EL (cell line): ENCODE measurements at places on chromosomes 3 and 15.

DNA sequence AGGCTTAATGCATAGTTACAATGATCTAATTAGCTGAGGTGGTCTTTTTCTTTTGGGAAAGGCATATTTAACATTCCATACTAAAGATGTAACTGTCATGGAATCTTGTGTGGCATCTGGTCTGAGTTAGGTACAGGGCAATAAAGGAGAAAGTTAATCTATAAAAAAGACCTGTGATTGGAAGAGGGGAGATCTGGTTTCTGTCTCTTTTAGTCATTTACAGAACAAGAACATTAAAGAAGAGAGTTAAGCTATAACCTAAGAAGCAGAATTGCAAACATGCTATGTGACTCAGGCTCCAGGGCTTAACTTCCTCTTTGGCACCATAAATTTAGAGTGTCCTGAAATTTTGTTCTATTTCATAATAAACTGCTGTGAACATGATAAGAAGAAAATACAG, 47.2 kb upstream of the MME start:
- DNase-seq: peak; percentile 85

DNA sequence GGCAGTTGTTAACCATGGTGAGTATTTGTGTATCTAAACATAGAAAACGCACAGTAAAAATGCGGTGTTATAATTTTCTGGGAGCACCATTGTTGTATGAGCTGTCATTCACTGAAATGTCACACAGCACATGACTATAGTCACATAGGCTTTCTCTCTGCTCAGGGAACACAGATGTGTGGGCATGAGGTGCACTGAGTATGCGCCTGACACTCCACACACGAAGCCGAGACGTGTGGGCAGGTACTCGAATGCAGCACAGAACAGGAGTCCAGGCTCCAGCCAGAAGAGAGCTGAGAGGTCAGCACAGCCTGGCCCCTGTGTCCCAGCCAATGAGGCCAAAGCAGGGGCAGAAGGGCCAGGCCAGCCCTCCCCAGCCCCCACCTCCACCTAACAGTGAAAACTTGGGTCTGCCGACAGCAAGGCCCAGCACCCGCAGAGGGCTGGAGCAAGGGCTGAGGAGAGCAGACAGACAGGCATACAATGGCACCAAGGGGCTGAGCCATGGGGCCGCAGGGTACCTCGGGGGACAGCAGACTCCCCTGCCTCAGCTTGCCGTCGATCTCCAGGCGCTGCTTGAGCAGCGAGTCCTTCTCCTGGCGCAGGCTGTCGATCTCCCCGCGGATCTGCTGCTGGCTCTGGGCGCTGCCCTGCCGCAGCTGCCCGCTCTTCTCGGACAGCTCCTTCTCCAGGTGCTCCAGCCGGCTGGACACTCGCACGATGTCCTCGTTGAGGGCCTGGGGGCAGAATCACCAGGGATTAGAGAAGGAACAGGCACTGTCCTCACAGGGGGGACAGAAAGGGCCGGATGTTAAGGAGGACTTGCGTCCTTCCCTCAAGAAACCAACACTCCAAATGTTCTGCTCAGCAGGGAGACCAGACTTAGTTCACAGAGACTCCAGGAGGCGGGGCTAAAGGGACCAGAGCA, 24.0 kb downstream of the KIF7 start:
- DNase-seq: no peak

DNA sequence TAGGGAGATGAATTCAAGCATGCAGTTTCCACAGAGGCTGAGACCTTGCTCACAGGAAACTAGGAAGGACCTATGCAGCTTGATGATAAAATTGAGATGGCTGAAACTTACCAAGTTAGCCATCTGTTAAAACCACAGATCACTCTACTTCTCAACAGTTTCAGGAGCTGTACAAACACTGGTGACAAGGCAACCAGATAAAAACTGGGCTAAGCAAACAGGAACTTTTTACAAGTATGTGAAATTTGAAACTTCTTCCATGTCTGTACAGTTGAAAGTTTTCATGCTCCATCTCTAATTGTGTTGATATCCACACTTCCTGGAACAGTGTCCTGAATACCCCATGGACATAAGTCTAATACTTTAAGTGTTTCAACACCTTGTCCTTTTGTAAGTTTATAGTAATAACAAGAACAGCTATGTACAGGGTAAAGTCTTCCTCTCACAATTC, 78.2 kb downstream of the FAIM start:
- DNase-seq: peak; percentile 69

GRCh38 chr15:73357999-73358665, 10.6 kb downstream of the HCN4 start:
- DNase-seq: no peak

DNA sequence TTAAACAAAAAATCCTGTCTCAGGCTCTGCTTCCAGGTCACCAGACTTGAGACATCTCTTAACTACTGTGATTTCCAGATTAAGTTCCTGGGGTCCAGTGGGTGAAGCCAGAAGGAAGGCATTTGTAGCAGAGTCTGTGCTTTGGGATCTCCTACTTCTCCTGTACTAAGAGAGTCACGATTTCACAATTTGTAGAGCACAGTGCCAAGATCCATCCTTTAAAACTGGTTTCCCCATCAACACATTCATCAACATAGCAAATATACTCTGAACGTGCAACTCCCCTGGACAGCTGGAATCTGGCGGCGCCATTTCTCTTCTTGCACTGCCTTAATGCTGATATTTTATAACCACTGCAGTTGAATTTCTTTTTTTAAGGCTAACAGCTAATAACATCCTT, 33.2 kb downstream of the CDCP1 start:
- DNase-seq: no peak

GRCh38 chr3:171284308-171285075, 175.7 kb downstream of the TNIK start:
- peak; percentile 95 for DNase-seq

DNA sequence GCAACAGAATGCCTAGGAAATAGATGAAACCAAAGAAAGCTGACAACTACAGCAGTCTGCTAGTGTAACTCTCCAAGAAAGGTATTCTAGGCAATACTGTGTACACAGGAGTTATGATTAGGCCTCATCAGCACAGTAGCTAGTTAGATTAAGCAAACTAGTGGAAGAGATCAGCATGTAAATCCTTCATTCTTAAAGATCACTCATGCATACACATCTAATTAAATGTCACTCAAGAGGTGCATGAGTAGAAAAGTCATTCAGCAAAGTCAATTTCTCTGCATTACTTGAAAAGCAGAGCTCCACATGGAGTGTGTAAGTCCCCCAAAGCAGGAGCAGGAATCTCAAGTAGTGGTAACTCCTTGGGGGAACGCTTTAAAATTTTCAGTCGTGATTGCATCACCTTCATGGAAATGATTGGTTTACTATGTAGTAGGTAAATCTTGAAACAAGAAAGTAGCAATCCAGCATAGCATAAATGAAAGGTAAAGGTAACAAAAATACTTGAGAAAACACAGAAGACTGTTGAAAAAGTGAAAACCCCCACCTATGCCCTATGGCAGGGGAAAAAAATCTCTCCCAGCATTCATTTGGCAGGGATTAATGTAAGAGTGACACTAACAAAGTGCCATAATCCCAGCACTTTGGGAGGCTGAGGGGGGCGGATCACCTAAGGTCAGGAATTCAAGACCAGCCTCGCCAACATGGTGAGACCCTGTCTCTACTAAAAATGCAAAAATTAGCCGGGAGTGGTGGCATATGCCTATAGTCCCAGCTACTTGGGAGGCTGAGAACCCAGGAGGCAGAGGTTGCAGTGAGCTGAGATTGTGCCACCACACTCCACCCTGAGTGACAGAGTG, 29.4 kb upstream of the PPIB start:
- DNase-seq: no peak

GRCh38 chr15:80567721-80568157, 127.4 kb upstream of the ABHD17C start:
- DNase-seq: peak; percentile 81

- no peak for DNase-seq
Measured at GRCh38 chr3:81585056-81585455, 176.4 kb downstream of the GBE1 start.

GRCh38 chr15:93771196-93772030, 459.9 kb upstream of the MCTP2 start:
- DNase-seq: no peak

DNA sequence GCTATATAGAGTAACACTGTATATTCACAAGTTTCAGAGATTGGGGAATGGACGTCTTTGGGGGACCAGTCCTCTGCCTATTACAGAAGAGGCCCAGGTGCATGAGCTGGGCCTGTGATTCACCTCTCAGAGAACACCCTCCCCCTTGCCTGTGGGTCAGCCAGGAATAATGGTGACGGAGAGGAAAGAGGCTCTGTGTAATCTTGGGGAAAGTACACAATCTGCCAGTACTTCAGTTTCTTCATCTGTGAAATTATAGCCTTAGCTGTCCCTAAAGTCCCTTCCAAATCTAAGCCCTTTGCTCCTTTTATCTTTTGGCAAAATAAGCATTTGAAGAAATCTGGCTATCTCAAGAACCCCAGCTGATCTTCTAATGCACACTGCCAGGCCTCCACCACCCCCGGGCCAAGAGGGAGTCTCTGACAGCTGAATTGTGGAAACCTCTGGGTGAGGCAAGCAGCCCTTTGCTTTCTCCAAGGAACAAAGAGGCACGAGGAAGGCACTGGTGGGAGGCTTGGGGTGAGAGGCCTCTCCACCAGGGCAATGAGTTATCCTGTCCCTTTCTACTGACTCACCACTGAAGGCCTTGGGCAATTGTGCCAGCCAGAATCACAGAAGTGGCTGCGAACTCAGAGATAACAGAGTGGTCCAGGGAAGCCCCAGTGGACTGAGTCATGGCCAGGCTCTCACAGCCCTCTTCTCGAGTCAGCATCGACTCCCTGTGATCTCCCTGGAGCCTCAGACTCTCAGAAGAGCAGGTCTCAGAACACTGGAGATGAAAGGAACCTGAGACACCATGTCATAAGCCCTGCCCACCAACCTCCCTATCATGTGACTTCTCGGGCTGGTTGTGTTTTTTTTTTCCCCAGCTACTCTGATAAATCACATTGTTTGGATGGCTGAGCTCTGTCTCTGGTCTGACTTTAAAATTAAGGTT, 31.8 kb downstream of the CCNL1 start:
- DNase-seq: peak; percentile 95

- DNase-seq: peak; percentile 59
Measured at GRCh38 chr3:142844339-142844977, 44.4 kb downstream of the PCOLCE2 start.

- DNase-seq: no peak
Measured at GRCh38 chr3:119861681-119862080, 79.8 kb downstream of the NR1I2 start.

DNA sequence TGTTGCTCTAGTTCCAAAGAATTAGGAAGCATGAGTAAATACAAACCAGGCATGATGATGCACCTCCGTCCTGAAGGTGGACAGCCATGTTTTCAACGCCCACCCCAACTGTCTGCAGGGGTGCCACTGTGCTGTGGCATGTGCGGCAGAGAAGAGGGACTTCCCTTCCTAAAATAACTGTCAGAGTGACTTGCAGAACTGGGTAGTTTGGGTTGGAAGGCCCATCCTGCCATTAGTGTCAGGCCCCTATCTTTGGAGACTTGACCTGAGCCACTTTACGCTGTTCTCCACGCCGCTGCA, 17.4 kb upstream of the STAB1 start:
- DNase-seq: no peak

DNA sequence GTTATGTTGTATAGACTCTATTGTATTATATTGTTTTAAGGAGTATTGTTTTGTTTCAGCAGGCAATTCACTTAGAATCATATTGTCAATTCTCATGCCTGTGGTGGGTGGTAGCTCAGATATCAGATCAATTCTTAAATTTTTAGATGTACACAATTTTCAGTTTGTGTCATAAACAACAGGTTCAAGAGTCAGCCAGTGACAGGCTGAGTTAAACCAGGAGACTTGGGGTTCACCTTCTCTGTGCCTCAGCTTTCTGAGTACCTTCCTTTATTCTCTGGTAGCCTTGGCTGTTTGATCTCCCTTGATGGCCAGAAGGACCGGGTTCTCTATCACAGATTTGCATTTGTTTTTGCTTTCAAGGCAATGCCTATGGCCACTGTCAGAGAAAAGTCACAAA, 199.9 kb upstream of the KCNMB2 start:
- DNase-seq: no peak

GRCh38 chr3:25782938-25783660, at the start of gene NGLY1:
TSS of gene NGLY1 (minus strand) at chr3:25783443. CDS start at chr3:25783390, 53 bp downstream.
- DNase-seq: peak; percentile 82

DNA sequence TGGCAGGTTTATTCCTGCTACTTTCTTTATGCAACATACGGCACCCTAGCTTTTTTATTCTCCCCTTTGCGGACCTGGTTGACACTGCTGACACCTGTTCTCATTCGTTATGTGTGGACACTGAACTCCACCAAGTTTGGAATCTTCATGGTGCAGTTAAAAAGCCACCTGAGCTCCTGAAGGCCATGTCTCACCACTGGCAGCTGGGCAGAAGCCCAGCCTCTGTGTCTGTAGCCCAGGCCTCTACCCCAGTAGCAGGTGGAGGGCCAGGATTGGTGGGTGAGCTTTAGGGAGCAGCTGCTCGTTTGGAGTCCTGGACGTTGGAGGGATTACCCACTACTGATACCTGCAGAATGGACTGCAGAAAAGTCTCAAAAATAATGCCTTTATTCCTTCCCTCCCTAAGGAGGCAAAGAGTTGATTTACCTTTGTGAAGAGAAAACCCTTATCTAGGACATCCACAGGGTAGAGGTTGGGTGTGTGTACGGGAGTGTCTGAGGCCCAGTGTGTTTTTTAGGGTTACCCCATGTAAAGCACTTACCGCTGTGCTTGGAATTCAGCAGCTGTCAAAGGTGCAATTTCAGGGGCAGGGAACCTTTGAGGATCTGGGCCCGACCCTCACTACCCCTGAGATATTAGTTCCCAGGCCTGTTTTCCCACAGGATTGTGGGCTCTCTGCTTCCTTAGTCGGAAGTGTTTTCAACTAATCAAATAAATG, 637 bp upstream of the CCNDBP1 start:
- DNase-seq: no peak

- no peak for DNase-seq
Measured at GRCh38 chr3:127483902-127484591, 106.5 kb downstream of the TPRA1 start.

DNA sequence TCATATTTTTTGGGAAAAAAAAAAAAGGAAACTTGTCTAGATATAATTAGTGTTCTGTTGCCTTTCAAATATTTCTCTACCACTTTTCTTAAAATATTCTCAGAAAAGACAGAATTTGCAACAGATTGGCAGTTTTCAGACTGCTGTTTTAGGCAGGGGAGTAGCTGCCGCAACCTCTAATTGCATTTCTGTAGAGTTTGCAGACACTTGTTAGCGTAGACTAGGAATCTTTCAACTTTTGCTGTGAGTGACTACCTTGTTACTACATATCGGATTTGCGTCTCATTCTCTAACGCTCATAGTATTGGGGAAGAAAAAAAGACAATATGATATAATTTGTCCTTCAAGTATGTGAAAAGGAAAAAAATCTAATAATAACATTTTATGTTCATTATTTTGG, 10.7 kb downstream of the TGFBR2 start:
- DNase-seq: no peak
